Activated CD4-positive, CD25-positive, alpha-beta regulatory T cell (primary cell): ENCODE measurements at places on chromosomes 2 and 18.

DNA sequence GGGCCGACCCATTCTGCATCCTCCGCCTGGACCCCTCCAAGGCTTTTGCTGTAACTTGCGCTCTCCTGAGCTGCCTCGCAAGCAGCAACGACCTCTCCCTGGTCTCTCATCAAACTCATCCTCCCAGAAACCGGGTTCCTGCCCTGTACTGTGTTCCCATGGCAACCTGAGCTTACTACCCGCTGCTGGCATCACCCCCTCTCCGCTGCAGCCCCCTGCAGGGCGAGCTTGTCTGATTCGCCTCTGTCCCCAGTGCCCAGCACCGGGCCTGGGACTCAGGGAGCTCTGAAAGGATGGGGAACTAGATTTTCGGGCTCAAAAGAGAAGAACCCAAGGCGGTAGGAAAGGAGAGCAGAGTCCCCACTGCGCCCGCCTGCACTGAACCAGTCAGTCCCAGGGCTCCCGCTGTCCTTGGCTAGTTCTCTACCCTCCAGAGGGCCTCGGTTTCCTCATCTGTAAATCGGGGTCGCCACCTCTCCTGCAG, 463 bp downstream of the HS1BP3 start:
- no peak for DNase-seq

DNA sequence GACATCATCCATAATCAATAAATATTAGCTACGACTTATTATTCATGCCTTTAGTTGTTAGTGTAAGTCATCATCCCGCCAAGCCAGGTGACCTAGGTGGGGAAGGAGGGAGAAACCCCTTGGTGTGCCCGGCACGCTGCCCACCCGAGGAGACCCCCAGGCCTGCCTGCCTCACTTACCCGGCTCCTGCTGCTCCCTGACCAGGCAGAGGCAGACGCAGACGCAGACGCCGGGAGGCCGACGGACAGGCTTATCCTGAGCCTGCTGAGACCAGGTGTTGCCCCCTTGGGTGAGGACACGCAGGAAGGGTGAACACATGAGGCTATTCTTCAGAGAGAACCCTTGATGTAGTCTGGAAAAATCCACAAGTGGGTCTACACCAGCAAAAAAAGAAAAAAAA, 401.8 kb downstream of the GALR1 start:
- no peak for DNase-seq

- DNase-seq, result no peak
These were observed 136.1 kb upstream of the PID1 start for GRCh38 chr2:229407170-229407569.

- no peak for DNase-seq
These were observed 111.7 kb upstream of the SETBP1 start for GRCh38 chr18:44568986-44569385.

GRCh38 chr18:70732188-70732587, 443.3 kb downstream of the SOCS6 start:
- DNase-seq, result no peak

GRCh38 chr2:33377048-33377447, 99.4 kb upstream of the RASGRP3 start:
- DNase-seq, result no peak

- no peak for DNase-seq
These were observed 40.2 kb downstream of the TMEM182 start for GRCh38 chr2:102801858-102802699.

- no peak for DNase-seq
These were observed 581 bp downstream of the CAPN14 start for GRCh38 chr2:31216734-31217133.

DNA sequence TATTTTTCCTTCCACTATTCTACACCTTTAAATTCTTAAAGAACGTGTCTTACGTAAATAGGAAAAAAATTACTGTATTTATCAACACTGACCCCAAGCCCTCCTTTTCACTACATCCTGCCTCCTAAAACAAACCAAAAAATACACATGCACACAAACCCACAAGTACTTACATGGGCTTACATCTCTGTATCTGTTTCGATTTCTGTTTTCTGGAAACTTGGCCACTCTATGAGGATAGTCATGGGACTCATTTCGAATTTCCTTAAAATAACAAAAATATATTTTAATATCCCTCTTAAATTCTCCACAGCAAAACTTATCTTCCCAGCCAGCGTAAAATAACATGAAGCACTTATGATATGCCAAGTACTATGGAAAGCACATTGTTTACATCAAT, 25.0 kb downstream of the PTPN2 start:
- DNase-seq, result no peak

DNA sequence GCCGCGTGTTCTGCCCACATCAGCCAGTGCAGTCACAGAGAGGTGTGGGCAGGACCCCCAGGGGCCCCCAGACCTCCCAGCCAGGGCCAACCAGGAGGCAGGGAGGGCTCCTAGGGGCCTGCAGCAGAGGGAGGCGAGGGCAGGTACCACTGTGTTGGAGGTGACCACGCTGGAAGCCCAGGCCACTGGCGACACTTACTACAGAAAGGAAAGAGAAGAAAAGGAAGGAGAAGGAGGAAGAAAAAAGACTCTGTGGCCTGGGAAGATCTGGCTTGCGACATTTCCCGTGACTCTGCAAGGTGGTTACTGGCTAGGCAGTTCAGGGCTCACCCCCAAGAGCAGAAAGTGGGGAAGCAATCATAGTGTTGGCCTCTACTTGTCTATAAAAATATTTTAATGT, 98.1 kb upstream of the BCL2L11 start:
- DNase-seq, result no peak

DNA sequence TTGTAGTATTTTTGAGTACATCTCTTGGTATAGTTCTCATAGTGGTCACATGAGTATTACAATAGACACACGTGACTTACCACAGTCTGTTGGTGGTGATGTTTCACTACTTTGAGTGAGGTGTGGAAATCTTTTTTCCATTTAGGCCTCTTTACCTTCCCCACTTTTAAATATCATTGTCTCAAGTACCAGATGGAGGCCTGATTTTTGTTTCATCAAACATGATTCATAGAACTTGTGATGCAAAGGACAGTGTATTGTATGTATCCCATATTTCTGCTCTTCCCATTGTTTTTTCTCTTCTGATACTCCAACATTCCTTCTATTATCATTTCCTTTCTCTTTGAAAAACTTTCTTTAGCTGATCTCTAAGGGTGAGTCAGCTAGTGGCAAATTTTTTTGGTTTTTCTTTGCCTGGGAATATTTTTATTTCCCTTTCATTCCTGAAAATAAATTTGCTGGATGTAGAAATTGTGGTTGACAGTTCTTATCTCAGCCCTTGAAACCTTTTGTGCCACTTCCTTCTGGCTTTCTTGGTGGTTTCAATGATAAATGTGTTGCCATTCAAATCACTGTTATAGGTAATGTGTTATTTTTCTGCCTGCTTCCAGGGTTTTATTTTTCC, 32.8 kb downstream of the RFX8 start:
- DNase-seq, result no peak

GRCh38 chr2:12964904-12965539, 248.3 kb downstream of the TRIB2 start:
- DNase-seq, result no peak

GRCh38 chr2:84904717-84905174, 710 bp upstream of the TMSB10 start:
- no peak for DNase-seq

DNA sequence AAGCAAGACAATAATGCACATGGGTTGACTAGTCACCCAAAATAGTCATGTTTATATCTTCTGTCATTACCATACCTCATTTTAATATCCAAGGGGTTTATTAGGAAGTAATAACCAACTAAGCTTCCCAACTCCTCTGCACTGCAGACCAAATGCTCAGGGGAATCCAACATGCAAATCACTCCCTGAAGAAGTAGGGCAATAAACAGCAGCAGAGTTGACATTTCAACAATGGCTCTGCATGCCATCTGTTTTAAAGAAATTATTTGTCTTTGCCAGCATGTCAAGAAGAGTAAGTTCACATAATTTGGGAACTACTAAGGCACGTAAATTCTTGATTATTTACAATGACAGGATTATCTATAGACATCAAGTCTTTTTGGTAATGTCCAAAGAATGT, 84.4 kb upstream of the LYPD1 start:
- DNase-seq, result no peak

GRCh38 chr2:147600646-147601045, 244.2 kb upstream of the ACVR2A start:
- DNase-seq, result no peak

- DNase-seq, result no peak
These were observed 200.4 kb downstream of the TSN start for GRCh38 chr2:121955872-121956271.

DNA sequence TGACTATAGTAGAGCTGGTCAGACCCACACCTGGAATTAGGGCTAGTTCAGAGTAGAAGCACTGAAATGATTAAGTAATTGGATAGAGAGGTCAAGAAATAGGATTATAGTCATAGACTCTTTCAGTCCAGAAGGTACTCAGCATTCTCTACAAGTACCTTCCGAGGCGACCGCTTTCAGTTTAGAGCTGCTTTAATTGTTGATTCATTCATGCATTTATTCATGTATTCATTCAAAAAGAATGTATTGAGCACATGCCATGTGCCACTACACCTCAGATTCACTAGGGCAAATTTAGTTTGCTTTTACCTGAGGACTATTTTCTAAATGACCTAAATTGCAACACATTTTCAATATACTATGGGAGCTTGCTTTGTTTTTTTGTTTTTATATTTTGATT, 48.7 kb downstream of the CRIM1 start:
- no peak for DNase-seq

DNA sequence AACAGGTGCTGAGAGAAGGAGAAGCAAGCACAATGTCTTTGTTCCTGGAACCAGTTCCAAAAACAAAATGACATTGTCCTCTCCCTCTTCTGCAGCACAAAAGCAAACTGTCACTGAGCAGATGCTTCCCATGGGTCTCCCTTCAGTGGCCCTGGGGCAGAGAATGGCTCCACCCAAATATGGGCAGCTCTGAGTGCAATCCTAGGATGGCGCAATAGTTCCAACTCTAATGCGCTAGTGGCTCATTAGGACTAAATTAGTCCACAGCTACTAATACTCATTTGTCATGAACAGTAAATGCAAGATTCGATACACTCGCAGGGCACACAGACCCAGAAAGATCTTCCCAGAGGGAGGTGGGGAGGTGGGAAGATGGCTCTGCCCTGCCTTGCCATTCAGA, 205.2 kb upstream of the CHAC2 start:
- DNase-seq, result no peak

GRCh38 chr2:792687-793086, 115.5 kb upstream of the TMEM18 start:
- no peak for DNase-seq

DNA sequence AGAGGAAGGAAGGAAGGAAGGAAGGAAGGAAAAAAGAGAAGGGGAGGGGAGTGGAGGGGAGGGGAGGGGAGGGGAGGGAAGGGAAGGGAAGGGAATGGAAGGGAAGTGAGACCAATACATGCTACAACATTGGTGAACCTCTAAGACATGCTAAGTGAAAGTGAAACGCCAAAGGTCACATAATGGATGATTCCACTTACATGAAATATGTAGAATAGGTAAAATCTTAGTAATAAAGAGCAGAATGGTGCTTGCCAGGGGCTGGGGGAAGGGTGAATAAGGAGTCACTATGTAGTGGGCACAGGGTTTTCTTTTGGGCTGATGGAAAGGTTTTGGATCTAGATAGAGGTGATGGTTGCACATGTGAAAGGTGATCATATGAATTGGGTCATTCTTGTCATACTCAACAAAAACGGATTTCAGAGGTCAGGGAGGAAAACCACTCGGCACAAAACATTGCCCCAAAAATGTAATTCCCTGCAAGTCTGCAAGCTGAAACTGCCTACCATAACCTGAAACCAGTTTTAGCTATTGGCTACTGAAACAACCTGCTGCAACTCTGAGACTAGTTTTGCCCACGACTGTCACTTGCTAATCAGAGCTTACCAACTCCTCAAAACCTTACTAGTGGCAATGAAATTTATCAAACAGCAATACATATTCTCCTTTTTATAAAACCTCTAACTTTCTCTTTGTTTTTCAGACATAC, 59.2 kb downstream of the CCDC141 start:
- DNase-seq, result no peak

GRCh38 chr2:98484652-98485452, 40.2 kb downstream of the INPP4A start:
- no peak for DNase-seq

- no peak for DNase-seq
These were observed 36.4 kb downstream of the STK39 start for GRCh38 chr2:168210895-168211570.

DNA sequence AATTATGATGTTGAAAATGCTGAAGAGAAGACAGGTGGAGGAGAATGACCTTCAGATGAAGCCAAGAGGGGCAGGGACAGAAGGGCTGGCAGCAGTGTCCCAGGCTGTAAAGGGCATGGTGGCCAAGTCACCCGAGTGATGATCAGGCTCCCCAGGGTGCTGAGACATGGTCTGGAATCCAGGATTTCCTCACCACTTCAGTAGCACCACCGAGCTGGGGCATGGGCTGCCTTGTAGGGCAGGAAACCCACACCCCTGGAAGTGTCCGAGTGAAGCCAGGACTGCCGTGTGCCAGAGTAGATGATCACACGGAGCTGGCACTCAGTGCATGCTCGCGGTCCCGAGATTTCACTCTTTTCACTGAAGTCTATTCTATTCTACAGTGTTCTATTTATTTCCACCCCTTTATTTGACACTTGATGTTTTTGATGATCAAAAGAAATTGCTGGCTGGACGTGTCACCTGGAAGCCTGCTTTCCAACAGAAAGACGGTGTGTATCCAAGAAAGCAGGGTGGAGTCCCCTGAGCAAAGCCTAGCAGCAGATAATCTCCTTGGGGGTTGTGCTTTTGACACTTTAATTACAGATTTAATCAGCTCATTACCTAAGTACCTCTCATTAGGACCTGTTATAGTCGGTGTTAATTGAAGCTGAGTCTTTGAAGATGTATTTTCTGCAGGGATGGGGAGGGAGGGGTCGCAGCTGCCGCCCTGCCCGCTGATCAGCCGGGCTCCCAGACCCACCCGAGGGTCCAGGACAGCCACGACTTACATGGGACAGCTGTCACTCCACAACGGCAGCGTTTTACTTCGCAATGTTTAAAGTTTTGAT, 92.3 kb downstream of the SEPTIN10 start:
- no peak for DNase-seq

- no peak for DNase-seq
These were observed 114.4 kb upstream of the NOL4 start for GRCh38 chr18:34339155-34339554.

DNA sequence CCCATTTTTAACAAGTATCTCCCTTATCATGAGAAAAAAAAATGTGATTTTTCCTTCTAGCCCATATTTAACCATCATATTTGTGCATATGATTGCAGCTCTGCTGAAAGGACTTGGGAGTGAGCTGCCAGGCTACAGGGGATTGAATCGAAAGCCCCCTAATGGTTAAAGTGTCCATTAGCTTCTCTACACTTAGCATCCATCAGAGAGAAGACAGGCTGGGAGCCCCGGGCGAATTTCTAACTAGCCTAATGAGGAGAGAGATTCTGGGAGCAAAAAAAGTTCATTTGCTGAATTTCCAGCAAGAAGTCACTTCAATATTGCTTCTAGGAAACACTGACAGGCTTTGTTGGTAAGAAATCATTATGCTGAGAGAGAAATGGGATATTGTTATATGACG, 848.8 kb downstream of the TDRD15 start:
- DNase-seq, result no peak
